ENCODE measurements at places on chromosomes 12 and 14.

- no peak for DNase-seq
Observed at GRCh38 chr12:116629480-116629879, 70.3 kb downstream of the MAP1LC3B2 start.

DNA sequence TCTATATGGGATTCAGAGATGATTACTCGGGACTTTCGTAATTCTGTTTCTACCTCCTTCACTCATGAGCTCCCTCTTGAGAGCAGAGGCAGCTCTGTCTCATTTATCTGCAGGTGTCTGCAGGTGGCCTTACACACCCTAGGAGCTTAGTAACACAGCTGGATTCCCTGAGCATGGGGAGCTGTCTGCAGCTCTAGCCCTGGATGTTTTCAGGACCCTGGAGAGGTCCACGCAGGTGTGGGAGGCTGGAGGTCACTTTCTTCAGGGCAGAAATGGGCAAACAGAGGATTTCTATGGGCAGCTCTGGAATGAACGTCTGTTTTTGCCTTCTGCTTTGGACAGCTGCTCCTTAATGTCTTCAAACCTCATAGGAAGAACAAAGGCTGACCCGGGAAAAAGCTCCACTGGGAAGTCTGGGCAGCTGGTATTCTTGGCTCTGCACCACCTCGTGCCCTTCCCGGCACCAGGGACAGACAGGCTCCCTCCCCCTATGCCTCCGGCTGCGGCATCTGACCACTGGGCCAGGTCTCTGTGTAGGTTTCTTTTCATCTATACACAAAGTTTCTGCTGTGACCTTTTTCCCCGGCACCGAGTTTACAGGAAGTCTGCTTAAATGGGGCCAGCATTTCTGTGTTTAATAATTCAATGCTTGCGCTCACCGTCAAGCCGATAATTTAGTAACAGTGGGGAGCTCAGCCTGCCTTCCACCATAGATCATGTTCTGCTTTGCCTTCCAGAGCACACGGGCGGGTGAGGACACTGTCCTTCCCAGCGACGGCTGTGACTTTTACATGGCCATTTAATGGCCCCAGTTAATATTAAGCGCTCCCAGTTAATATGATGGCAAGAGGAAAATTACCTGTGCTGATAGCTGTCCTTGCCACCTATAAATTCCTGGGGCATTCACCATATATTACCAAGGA lies 320.2 kb upstream of the SFSWAP start:
- DNase-seq: no peak

DNA sequence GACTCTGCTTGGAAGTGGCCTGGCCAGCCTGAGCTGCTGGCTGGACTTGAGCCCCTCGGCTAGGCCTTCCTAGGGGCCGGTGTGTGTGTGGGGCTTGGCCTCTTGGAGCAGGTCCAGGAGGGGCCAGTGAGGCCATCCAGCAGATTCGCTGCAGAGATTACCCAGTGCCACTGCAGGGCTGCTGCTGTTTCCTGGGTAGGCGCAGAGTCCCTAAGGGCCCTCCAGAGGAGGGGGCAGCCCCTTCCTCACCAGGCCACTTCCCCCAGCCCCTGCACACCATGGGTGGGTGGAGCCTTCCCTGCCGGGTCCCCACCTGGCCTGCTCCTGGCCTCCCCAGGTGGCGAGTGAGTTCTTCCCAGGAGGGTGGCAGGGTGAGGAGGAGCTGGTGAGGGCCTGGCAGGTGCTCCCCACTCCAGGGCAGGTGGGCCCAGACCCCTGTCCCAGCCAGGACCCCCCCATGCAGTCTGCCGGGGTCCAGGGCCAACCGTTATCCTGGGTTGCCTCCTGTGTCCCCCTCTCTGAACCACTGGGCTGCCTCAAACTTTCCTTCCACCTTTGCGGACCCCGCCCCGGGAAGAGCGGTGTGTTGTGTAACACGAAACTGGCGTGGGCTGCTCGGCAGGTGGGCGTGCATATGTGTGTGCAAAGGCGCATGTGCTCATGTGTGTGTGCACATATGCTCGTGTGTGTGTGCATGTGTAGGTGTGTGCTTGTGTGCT lies 25.1 kb downstream of the ASPG start:
- no peak for DNase-seq

DNA sequence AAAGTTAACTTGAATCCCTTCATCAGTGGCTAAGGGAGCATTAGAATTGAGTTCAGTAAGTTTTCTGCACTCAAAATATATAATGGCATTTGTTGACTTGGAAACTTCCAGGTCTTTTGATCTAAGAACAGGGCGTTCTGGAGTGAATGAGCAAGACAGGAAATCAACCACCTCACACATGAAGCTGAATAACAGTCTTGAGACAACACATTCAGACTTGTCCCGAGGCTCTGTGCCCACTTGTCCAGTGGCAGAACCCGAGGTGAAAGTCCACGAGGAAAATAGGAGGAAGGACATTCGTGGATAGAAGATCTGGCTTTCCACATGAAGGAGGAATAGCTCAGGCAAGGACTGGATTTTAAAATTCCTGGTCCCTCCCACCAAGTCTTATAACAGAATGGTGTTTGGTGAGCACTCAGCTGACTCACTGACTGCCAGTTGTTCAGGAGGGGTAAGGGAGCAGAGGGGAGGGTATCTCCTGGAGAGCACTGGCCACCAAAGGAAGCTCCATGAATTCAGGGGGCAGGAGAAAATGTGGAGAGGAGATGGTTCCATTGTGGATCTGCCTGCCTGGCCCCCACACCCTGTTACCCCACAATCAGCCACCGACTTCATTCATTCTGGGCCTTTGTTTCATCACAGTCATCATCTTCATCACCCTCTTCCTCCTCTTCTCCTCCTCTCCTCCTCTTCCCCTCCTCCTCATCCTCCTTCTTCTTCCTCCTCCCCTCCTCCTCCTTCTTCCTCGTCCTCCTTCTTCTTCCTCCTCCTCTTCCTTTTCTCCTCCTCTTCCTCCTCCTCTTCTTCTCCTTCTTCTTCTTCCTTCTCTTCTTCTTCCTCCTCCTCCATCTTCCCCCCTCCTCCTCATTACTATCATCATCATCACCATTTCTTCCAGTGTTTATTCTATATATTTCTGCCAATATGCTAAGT lies 620.1 kb downstream of the MED13L start:
- DNase-seq: no peak

DNA sequence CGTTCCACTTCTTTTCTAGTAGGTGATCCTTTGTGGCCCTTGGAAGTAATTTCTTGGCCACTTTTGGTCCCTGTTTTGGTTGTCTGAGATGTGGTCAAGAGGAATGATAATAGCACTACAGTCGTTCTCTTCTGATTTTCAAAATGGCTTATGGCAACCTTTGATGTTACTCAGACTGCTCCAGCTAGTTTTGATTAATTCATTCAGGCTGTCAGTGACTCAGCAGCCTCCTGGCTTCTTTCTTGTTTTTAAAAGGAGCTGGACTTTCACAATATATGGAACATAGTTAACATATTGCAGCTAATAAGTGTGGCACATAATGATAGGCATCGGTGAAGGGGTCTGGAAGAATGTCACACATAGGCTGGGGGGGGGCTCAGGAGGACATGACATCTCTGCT lies 47.3 kb downstream of the WDR20 start:
- DNase-seq: no peak

DNA sequence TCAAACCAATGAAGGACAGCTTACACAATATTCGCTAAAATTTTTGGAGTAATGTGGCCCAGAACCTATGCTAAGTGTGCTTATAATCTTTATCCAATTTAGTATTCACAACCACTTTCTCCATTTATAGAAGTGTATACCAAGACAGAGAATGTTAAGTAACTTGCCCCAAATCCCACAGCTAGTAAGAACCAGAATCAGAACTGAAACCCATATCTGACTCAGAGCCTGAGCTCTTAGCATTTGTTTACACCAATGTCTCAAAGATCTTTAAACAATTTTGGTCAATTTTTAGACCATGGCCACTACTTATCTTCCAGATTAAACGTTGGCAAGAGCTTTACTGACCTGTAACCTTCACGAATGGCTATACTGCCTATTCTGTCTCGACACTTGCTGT lies 53.0 kb downstream of the PAPLN start:
- no peak for DNase-seq

DNA sequence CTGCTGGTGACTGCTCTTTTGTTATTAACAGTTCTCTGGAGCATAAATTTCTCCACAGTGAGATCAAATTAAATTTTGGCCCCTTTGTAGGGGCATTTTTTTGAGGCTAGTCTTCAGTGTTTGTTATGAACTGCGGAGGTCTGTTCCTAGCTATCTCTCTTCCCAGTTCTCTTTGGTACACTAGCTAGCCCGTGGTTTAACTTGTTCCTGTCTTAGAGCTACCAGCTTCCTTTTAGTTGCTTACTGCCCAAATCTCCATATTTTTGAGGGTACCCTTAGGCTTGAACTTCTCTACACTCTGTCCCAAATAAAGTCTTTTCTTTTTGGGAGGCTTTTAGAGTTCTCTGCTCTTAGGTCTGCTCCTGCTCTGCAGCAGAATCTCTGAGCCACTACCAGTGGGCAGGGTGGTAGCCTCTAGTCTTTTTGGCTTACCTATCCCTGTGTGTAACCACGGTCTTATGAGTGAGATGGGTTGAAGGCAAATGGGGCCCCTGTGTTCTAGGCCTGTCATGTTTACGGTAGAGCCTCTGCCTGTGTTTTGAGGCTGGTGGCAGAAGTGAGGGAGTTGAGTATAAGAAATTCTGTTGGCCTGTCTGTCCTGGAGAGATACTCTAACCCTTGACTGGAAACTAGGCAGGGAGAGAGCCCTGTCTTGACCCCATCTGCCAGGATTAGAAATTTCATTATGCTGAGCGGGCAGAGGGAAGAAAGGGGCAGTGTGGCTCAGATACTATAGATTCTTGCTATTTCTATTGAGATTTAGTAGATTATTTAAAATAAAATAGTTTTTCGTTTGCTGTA lies 21.0 kb downstream of the CNOT2 start:
- DNase-seq: no peak

DNA sequence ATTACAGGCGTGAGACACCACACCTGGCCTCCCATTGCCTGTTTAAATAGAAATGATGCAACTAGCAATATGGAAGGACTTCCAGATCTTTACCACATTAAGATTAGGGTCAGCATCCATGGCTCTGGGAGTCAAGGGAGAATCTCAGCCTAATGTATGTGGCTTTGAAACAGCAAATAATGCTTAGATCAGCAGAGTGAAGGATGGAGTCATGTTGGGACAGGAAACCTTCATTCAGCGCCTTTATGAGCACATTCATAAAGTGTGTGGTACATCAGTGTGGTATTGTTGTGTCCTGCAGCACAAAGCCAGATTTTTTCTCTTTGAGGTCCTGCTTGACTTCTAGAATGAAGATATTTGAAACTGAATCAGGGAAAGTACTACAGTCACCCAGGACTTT lies 15.3 kb upstream of the SPSB2 start:
- no peak for DNase-seq

GRCh38 chr12:106644335-106645073 lies 61.7 kb downstream of the RFX4 start:
- DNase-seq: no peak

- DNase-seq: no peak
Observed at GRCh38 chr12:100504804-100505203, 31.1 kb downstream of the NR1H4 start.

DNA sequence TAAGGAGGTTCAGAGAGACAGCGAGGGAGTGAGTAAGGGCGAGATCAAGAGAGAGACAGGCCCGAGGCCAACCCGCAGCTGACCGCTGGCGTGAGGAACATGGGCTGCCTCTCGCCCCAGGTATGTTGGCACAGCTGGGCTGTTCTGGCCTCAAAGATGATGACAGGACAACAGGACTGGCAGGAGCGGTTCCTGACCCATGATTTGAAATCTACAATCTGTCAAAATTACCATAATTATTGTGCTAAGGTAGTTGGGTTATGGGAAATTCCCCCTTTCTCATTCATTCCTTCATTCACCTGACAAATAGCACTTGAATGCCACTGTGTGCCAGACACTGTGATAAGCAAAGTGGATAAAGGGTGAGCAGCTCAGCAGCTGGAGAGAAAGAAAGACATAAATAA lies 5.1 kb upstream of the ENDOU start:
- DNase-seq: no peak

DNA sequence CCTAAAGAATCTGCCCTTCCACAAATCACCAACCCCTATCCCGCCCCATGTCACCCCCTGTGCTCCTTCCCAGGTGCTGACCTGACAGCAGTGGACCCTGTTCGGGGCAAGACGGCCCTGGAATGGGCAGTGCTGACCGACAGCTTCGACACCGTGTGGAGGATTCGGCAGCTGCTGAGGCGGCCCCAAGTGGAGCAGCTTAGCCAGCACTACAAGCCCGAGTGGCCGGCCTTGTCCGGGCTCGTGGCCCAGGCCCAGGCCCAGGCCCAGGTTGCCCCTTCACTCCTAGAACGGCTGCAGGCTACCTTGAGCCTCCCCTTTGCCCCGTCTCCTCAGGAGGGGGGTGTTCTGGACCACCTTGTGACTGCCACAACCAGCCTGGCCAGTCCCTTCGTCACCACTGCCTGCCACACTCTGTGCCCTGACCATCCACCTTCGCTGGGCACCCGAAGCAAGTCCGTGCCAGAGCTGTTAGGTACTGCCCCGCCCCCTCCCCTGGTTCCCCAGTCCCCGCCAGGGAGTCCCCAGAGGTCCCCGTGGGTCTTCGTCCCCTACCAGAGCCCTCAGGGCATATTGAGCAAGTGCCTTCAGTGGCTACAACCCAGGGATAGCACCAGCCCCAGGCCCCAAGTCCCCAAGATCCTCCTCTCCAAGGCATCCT lies 2.7 kb downstream of the ANKRD33 start:
- no peak for DNase-seq

- no peak for DNase-seq
Observed at GRCh38 chr14:104514156-104514848, 65.3 kb upstream of the C14orf180 start.

- no peak for DNase-seq
Observed at GRCh38 chr12:39403376-39403775, 39.5 kb downstream of the KIF21A start.

GRCh38 chr14:86613786-86614185 lies 1083.8 kb downstream of the FLRT2 start:
- DNase-seq: no peak

GRCh38 chr14:28785096-28785952 lies 18.7 kb downstream of the FOXG1 start:
- DNase-seq: no peak

GRCh38 chr14:69860221-69860620 lies 19.0 kb upstream of the SMOC1 start:
- DNase-seq: no peak

DNA sequence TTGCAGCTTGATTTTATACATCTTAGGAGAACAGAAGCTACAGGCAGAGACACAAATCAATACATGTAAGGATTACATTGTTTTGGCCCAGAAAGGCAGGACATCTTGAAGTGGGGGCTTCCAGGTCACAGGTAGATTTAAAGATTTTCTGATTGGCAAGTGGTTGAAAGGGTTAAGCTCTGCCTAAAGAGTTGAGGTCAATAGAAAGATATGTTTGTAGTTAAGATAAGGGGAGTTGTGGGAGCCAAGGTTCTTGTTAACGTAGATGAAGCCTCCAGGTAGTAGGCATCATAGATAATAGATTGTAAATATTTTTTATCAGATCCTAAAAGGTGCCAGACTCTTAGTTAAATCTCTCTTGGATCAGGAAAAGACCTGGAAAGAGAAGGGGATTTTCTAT lies 5.5 kb upstream of the DHRS2 start:
- no peak for DNase-seq

DNA sequence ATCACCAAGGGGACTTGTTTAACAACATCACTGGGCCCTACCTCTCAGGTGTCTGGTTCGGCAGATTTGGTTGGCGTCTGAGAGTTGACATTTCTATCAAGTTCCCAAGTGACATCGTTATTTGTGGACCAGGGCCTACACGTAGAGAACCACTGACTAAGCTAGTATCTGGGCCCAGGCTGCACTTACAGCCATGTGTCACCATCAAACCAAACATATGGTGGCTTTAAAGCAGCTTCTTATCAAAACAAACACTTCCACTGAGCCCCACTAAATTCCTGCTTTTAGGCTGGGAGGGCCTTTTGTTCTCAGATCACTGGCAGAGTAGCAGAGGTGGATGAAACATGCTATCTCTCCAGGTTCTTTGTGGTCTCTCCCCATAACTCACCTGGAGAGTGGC lies 220.5 kb downstream of the PELI2 start:
- no peak for DNase-seq
